Inflammatory macrophage treated with lipopolysaccharide for 1 hour (primary cell): ENCODE measurements at places on chromosomes 5 and 9.

GRCh38 chr5:133347039-133347438 lies 265.3 kb downstream of the FSTL4 start:
- no peak for DNase-seq

GRCh38 chr5:132915681-132916080 lies 42.2 kb downstream of the LEAP2 start:
- DNase-seq: peak; percentile 29

GRCh38 chr5:85132269-85132668 lies 747.6 kb upstream of the EDIL3 start:
- no peak for DNase-seq

DNA sequence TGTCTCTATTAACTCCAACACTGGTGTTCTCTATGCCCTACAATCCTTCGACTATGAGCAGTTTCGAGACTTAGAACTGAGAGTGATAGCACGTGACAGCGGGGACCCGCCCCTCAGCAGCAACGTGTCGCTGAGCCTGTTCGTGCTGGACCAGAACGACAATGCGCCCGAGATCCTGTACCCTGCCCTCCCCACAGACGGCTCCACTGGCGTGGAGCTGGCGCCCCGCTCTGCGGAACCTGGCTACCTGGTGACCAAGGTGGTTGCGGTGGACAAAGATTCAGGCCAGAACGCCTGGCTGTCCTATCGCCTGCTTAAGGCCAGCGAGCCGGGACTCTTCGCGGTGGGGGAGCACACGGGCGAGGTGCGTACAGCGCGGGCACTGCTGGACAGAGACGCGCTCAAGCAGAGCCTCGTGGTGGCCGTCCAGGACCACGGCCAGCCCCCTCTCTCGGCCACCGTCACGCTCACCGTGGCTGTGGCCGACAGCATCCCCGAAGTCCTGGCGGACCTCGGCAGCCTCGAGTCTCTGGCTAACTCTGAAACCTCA lies 2.0 kb downstream of the PCDHGA11 start:
- no peak for DNase-seq

DNA sequence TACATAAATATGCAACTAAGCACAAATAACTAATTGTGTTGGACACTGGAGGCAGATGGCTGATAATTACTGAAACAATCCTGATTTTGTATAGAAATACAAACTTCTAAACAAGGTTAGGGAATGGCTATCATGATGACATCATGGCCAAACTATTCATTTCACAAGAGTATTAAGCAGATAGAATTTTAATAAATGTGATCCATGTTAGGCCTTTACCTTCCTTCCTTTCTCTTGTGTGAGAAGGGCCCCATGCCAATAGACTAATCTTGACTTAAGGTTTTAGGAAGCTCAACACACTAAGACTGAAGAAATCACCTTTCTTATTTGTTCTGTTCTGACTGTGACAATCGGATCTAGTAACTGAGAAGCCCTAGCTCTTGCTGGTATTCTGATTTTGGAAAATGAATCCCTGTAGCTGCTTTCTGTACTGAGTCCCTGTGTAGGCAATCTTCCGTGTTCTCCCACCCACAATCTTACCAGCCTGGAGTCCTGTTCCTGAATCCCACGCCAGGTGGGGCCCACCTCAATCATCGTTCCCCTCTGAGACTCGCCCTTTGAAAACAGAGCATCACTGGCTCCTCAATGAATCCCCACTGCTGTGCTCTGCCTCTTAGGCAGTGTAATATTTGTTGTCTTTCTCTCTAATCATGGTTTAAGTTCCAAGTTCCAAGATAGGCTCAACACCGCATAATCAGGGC lies 168.7 kb upstream of the GNA14 start:
- DNase-seq: no peak

GRCh38 chr5:124519396-124519795 lies 227.0 kb downstream of the ZNF608 start:
- no peak for DNase-seq

- DNase-seq: no peak
Measured at GRCh38 chr5:114678778-114679177, 316.9 kb downstream of the KCNN2 start.

DNA sequence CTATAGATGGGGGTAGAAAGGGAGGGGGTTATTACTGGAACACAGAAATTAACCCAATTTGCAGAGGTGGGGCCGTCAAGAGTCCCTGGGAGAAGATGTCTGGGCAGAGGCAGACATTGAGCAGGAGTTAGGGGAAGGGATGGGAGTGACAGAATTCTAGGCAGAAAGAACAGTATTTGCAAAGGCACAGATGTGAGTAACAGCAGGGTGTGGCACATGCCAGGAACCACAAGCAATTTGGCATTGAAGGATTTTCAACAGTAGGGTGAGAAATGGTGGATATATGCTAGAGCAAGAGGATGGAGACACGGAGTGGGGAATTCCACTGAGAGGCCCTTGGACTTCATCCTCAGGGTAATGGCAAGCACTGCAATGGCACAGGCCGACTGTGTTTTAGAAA lies 71.6 kb upstream of the FRRS1L start:
- DNase-seq: no peak

DNA sequence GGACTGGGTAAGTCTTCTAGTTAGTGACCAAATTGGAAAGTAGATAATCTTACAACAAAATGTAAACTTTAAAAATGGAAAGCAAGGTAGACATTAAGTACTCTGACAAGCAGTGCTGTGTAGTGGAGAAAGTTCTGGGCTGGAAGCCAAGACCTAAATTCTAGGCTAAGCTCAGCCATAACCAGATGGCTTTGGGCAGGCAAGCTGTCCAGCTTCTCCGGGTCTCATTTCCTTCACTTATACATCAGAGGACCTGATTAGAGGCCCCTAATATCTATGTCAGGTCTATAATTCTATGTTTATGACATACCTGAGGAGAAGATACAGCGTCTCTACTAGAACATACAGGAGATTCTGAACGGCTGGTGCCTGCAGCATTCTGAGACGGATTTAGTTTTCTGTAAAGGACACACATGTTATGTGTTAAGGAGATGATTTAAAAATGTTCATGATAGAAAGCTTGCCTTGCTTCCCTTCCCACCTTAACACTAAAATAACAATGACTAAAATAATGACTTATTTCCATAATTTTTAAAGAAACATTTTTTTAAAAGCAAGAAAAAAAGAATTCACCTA lies 61.2 kb downstream of the ELL2 start:
- DNase-seq: no peak

GRCh38 chr5:107431536-107431935 lies 239.2 kb downstream of the EFNA5 start:
- DNase-seq: no peak
